Germinal center (tissue), 1 donor: ENCODE measurements at places on chromosomes 1 and 21.

DNA sequence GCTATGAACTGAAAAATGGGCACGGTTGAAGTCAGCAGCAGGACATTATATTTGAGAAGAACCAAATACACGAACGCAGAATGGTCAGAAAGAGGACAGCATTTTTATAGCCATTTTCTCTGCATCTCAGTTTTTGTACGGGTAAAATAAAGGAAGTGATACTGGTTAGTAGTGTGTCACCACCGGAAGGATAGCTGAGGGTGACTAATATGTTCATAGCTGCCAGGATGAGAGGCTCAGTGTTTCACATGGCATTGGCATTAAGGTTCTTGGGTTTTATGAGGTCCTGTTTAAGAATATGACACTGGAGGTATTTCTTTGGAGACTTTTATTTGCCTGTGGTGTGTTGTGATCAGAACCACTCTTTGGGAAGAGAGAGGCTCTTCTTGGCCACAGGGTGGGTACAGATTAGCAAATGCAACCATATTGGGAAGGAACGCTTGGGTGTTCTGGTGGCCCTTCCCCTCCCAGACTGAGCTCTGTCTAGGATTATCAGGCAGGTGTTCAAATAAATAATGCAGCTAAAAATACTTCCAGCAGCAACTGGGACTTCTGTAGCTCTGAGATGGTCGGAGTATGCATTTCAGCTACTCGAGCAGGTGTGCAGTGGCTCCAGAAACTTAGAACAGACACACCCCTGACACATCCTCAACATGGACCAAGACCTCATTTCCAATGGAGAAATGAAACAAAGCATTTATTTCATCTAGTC is 158.2 kb downstream of the PBX1 start:
- DNase-seq: peak; percentile 11

DNA sequence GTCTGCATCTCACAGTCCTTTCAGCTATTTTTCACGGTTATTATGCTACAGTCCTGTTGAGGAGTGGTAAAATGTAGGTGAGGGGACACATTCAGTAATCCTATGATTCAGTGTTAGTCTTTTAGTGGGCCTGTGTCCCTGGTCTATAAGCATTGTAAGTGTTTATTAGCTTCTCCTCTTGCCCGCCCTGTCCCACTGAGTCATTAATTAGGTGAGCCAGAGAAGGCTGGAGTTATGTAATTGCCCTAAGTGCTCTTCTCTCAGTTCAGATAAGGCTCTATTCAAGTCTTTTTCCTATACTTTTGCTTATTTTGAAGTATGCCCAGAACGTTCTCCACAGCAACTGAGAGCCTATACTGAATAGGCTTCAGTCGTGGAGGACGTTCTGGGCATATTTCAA is 76.3 kb upstream of the ZRANB2 start:
- no peak for DNase-seq

DNA sequence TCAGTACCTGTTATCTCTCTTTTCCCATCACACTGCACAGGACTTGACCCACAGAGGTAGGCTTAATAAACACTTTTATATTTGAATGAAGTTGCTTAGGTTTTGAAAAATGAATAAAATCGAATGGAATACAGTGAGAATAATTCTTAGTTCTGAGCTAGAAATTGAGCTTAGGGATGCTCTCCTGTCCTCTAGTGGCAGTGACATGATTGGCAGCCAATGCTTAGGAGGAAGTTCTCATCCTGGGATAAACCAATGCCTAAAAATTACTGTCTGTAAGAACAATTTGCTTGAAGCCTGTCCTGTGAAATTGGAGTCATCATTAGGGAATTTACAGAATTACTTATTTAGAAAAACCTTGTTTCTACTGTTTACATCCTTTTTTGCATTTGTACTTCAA is 21.3 kb upstream of the CYP4X1 start:
- no peak for DNase-seq

DNA sequence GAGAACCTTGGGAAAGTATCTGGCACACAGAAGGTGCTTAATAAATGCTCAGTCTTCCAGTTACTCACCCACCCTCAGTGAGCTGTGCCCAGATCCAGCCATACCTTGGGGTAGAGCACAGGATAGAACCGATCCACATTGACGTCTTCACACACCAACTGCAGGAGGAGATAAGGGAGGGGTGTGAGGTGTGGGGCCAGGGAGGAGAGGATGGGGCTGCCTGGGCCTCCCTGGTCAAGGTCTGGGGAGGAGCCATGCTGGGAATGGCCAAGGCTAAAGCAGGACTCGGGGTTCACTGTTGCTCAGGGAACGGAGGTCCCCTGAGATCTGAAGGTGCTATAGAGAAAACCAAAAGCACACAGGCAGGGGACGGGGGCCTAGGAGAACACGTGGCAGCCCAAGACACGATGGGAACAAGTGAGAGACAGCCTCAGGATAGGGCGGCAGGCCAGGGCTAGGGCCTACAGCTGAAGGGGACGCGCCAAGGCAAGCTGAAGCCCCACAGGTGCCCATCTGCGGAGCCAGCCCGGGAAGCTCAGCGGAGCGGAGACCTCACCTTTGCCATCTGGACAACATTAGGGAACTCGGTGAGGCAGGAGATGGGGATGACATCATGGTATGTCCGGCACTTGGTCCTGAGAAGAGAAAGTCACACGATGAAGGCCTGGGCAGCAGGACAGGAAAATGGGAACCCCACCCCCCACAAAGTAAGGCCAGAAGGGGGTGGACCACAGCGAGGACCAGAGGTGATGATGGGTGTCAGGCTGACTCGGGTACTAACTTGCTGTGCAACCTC is 55.9 kb downstream of the RAP1GAP start:
- DNase-seq: no peak

DNA sequence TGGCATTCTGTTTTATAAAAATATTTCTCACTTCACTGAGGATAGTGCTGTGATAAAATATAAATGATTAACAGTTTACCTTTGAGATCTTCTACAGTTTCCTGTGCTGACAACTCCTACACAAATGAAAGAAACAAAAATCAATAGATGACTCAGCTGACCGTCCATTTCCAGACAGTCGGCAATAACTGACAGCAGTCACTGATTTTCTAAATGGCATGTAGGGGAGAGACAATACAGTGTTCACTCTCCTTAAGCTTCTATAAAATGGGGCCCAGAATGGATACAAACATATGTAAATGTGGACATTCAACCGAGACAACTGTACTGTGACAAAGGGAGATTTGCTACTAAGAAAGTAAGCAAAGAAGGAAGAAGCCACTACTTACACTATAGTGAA is 34.3 kb downstream of the PCNX2 start:
- no peak for DNase-seq

- DNase-seq: peak; percentile 82
Observed at GRCh38 chr1:42922687-42923366, 35.8 kb downstream of the SLC2A1 start.

GRCh38 chr1:98045767-98046641 is 125.2 kb upstream of the DPYD start:
- DNase-seq: no peak

GRCh38 chr1:191508239-191508638 is 650.0 kb upstream of the RGS18 start:
- no peak for DNase-seq

GRCh38 chr1:209207701-209208286 is 375.7 kb upstream of the CAMK1G start:
- peak; percentile 17 for DNase-seq

GRCh38 chr1:113282893-113283285 is 107.4 kb upstream of the MAGI3 start:
- no peak for DNase-seq

DNA sequence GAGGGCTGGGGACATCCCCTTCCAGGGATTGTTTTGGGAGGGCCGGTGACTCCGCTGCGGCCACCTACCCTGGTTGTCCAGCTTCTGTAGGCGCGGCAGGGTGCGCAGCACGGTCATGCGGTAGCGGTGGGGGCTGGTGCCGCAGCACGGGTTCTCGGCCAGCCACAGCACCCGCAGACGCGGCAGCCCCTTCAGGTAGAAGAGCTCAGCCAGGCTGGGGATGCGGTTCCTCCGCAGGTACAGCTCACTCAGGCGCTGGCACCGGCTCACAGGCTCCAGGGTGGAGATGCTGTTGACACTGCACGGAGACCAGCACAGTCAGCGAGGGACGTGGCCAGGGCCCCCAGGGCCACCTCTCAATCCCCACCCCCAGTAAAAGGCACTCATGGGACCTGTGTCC is 6.2 kb downstream of the CFAP410 start:
- no peak for DNase-seq

DNA sequence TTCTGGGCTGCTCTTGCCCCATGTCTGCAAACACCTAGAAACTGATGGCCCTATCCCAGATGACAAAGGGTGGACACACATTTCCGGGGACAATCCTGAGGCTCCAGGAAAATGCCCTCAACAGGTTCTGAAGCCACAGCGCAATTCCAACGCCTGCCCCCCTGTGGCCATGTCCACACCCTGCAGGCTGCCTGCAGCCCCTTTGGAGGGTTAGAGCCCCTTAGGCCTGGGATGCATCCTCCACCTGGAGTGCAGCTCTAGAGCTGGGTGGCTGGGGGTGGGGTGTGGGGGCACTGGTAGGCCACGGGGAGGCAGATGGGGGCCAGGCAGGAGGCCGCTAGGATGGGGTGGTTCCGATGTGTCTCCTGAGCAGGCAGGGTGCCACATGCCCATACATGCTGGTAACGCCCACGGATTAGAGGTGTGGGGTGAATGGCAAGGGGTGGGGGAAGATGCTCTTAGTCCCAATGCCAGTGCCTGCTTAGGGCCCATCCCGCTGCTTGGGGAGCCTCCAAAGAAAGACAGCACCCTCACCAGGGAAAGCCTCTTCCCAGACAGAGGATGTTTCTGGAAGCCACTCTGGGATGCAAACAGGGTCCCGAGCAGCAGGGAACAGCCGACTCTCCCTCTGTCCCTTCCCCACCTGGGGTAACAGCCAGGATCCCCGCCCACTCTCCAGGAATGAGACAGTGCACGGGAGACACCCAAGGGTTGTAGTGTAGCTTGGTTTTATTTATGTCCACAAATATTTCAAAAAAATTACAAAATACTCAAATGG is 34.0 kb downstream of the SLC45A1 start:
- DNase-seq: peak; percentile 46

- no peak for DNase-seq
Observed at GRCh38 chr21:29287383-29287782, 11.3 kb upstream of the BACH1 start.

GRCh38 chr1:182235604-182235951 is 156.0 kb downstream of the GLUL start:
- no peak for DNase-seq

- no peak for DNase-seq
Observed at GRCh38 chr1:160161965-160162705, 10.7 kb downstream of the ATP1A4 start.

GRCh38 chr21:18058731-18059398 is 185.8 kb upstream of the CHODL start:
- no peak for DNase-seq

DNA sequence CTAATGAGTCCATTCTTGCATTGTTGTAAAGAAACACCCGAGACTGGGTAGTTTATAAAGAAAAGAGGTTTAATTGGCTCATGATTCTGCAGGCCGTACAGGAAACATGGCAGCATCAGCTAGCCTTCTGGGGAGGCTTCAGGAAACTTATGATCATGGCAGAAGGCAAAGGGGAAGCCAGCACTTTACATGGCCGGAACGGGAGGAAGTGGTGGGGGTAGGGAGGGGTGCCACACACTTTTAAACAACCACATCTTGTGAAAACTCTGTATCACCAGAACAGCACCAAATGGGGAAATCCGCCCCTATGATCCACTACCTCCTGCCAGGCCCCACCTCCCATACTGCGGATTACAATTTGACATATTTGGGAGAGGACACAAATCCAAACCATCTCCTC is 43.9 kb downstream of the NOS1AP start:
- DNase-seq: no peak

GRCh38 chr1:5598824-5599395 is 393.3 kb downstream of the NPHP4 start:
- DNase-seq: no peak

DNA sequence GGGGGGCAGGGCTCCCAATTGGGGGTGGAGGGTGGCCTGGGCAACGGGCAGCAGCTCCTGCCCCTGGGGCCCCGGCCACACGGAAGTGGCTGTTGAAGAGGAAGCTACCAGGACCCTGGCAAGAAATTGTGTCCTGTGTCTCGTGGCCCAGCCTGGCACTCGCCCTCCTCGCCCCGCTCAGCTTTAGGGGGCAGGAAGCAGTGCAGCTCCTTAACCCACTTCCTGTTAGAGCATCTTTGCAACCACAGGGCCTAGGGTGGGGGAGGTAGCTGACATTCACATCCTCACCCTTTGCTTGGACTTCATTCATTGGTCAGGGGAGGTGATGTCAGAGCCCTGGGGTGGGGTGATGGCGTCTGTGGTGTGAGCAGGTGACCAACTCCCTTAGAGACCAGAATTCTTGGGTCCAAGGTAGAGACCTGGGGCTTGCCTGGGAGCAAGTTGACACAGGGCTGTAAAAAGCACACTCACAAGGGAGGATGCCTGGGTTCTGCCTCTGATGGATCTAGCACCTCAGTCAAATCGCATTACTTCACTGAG is at the start of gene ARHGAP30:
Gene ARHGAP30 (minus strand): TSS at position 161 of the 540 bp plus-strand sequence. CDS start 267 bp downstream, outside the sequence.
- DNase-seq: peak; percentile 91

DNA sequence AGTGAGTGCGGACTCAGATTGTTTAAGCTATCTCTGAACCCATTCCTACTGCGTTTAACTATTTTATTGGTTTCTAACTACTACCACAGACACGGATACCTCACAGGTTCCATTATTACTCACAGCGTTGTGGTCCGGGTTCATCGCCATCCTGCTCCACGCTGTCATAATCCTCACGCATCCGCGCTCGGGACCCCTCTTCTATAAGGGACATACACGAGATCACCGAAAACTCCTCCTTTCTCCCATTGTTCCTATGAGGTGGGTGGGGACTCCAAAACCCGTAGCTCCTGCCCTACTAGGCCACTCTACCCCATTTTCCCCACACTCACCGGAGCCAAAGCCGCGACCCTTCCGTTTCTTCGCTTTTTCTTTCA is 610 bp downstream of the RBM8A start:
- no peak for DNase-seq

- DNase-seq: no peak
Observed at GRCh38 chr21:33041981-33042380, 16.2 kb downstream of the OLIG2 start.

DNA sequence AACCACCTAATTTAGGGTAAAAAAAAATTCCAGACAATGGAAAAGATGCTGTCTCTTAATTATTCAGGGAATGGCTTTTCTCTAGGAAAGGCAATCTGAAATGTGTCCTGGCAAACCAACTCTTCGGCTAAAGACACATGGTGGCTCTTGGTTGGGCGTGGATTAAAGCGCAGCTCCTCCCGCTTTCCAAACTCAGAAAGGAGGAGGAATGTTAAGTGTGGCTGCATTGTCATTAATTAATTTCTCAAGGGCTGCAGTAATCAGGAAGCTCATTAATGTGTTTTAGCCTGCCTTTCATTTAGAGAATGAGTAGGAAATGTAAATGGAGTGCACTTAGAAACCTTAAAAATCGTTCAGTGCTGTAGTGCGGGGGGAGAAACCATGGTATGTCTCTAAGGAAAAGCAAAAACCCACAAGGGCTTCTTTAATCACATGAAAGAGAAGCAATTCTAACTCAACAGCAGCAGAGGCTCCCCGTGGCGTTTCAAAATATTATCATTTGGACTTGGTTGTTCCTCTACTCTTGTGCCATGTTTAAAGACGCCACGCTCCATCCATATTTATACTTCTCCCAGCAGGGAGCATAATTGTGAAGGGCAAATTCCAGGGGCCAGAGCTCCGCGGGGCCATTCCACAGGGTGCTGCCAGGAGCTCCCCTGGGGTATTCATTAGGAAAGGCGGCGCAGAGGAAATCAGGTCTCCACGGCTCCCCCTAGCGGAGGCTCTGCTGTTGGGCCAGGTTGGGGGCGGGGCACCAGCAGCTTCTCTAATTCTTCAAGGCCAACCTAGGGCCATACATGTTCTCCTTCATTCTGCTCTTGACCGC is 91.9 kb upstream of the SSX2IP start:
- peak; percentile 77 for DNase-seq

- no peak for DNase-seq
Observed at GRCh38 chr1:9240914-9241820, 6.6 kb downstream of the H6PD start.
